ENCODE measurements at places on chromosomes 11 and 22. TPM values are rescaled to one million over a fixed set of nuclear protein-coding genes. Genes with fewer than 3 reads are reported as not detected.
A peak's percentile ranks its signal among the peaks of the same experiment; 100 is the strongest.

DNA sequence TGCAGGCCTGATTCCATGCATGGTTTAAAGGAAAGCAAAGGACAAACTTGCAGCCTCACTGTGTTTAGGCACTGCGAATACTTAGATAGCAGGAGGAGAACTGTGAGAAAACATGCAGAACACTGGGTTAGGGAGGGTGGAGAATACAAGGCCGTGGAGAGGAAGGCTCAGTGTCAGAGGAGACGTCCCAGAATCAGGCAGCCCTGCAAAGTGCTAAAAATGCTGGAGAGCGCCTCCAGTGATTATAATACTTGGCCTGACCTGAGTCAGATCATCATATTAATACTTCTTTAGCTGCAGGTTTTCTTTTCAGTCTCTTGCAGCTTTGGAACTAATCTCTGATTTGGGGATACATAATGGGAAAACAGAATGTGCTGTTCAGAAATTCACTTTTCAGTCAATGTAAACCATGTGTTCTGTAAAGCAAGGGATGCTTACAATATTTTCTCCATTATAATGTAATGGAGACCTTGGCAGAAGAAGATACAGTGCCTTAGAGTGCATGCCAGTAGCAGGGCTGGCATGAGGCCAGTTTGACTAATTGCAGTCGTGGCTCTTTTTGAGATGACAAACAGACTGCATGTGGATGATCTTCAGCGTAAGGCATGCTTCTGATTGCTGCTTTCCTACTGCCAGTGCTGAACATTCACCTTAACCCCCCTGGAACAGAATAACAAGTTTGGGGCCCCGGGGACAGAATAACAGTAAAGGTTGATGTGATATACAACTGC lies 16.8 kb downstream of the EXT2 start:
- H3K27ac ChIP-seq = no peak overlapping the region
- no peaks in the 10 kb centered on the region for H3K4me1 ChIP-seq
- H3K27me3 ChIP-seq = no peaks in the 10 kb centered on the region
- DNase-seq = no peak
- H3K4me3 ChIP-seq = no peak overlapping the region
- peaks cover 5% of the 10 kb centered on the region for H3K36me3 ChIP-seq

DNA sequence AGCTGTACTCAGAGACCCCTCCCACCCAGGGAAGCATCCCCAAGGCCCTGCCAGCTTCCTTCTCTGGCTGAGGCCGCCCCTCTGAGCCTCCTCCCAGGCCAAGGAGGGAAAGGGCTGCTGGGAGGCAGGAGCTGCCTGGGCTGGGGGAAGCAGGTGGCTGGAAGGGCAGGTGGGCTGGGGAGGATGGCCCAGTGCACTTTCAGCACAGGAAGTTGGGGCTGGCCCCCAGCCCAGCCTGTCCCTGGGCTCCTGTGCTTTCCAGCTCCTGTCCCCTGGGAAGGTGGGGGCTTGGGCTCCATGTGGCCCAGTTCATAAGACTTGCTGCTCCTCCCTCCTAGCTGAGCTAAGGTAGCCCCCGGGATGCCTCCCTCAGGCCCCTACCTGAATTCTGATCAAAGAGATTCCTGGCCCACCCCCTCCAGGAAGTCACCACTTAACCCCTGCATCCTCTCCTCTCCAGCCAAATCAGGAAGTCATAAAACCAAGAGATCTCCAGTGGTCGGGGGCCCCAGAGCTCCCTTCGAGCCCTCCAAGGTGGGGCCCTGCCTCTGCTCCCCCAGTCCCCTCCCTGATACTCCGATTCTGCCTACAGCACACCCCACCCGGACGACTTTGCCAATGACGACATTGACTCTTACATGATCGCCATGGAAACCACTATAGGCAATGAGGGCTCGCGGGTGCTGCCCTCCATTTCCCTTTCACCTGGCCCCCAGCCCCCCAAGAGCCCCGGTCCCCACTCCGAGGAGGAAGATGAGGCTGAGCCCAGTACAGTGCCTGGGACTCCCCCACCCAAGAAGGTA lies 4.9 kb downstream of the PPP1CA start:
- H3K27me3 ChIP-seq = no peaks in the 10 kb centered on the region
- H3K36me3 ChIP-seq = peaks cover 17% of the 10 kb centered on the region
- H3K4me3 ChIP-seq = no peak overlapping the region
- no peak overlapping the region for H3K27ac ChIP-seq
- H3K4me1 ChIP-seq = peaks cover 19% of the 10 kb centered on the region

- H3K4me3 ChIP-seq = no peak overlapping the region
- no peaks in the 10 kb centered on the region for H3K27me3 ChIP-seq
- no peaks in the 10 kb centered on the region for H3K4me1 ChIP-seq
- no peak overlapping the region for H3K27ac ChIP-seq
- no peaks in the 10 kb centered on the region for H3K36me3 ChIP-seq
Observed at GRCh38 chr11:103652013-103652412, 384.4 kb upstream of the DDI1 start.

DNA sequence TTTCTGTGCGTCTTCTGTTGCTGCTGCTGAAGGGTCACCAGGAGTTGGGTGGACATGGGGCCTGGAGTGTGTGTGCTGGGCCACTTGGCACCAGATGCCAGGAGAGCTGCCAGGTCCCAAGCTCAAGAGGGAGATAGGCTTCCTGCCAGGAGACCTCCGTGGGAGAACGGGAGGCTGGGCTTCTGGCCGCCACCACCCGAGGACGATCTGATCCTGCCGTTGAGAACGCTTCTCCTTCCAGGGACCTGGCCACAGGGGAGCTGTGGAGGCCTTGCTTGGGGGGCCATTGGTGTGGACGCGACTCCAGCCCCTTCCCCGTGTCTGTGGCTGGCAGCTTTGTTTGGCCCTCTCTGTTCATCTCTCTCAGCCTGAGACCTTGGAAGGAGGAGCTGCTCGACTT lies 2.4 kb downstream of the BRSK2 start:
- H3K4me1 ChIP-seq = peaks cover 6% of the 10 kb centered on the region
- no peaks in the 10 kb centered on the region for H3K36me3 ChIP-seq
- H3K27me3 ChIP-seq = peaks cover 41% of the 10 kb centered on the region
- H3K4me3 ChIP-seq = no peak overlapping the region

- no peaks in the 10 kb centered on the region for H3K36me3 ChIP-seq
- no peak overlapping the region for H3K27ac ChIP-seq
- H3K27me3 ChIP-seq = no peaks in the 10 kb centered on the region
- DNase-seq = no peak
- no peaks in the 10 kb centered on the region for H3K4me1 ChIP-seq
- H3K4me3 ChIP-seq = no peak overlapping the region
Observed at GRCh38 chr11:115817844-115818468, 313.7 kb upstream of the CADM1 start.

DNA sequence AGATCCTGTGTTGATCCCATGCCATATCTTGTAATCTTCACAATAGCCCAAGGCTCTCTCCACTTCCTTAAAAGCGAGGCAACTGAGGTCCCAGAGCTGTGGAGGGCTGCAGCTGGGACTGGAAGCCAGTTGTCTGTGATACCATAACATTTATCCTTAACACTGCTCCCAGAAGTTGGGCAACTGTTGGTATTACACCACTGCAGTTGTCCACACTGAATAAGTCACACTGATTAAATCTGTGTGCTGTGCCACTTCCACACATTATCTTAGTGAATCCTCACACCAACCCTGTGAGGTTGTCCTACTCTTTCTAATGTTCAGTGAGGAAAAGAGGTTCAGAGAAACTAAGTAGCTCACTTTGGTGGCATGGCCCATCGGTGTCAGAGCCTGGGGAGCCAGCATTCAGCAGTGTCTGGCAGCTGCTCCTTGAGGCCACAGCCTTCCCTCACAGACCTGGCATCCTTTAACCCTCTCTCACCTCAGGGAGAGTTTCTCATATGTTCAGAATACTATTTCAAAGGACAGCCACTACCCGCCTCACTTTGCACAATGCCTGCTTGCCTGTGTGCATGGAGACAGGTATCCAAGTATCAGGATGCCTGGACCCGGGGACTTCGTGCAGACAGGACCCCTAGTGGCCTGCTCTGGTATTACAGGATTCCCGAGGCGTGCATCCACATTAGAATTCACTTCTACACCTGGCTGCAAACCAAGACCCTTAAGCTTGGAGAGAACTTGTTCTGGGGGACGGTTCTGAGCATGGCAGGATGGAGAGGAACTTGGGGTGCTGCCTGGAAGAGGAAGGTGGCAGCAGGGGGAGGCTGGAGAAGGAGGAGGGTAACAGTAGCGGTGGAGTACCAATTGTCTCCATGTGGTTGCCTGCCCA lies 221.9 kb upstream of the TBCEL start:
- no peaks in the 10 kb centered on the region for H3K27me3 ChIP-seq
- H3K27ac ChIP-seq = no peak overlapping the region
- no peaks in the 10 kb centered on the region for H3K4me1 ChIP-seq
- H3K4me3 ChIP-seq = no peak overlapping the region
- no peaks in the 10 kb centered on the region for H3K36me3 ChIP-seq

Gene SORL1
- 121 TPM for total RNA-seq

DNA sequence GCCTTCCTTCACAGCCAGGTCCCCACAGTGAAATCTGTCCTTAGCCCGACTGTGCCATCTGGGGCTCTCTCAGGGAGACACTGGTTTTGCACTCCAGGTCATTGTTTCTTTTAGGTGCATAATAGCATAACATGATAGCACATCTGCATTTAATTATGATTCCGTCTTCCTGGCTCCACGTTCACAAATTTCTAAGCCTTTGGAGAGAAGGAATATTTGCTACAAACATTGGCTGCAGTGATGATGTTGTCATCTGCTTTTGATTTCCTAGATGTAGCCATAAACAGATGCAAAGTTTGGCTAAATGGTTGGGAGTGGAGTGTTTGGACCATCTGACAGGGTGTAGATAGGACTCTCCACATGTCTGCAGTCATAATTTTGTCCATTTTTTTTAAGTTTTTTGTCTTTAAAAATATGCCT lies 12.0 kb upstream of the CAT start:
- H3K4me1 ChIP-seq = no peaks in the 10 kb centered on the region
- no peak overlapping the region for H3K27ac ChIP-seq
- no peak for DNase-seq
- no peaks in the 10 kb centered on the region for H3K36me3 ChIP-seq
- no peak overlapping the region for H3K4me3 ChIP-seq
- no peaks in the 10 kb centered on the region for H3K27me3 ChIP-seq

Gene CYB5R2
- 7.5 TPM for total RNA-seq

DNA sequence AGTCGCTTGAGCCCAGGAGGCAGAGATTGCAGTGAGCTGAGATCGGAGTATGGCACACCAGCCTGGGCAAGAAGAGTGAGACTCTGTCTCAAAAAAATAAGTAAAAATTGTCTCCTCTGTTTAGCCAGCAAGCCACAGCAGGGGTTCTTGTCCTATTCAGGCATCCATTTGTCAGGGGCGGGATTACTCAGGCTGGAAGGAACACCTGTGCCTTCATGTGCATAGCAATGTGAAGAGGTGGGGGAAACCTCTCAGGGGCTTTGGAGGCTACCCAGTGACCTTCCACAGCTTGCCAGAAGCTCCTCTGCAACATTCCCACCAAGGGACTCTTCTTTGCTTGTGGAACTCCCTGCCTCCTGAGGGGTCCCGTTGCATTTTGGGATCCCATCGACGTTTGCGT lies 63.3 kb downstream of the FBLN1 start:
- no peaks in the 10 kb centered on the region for H3K27me3 ChIP-seq
- no peak for DNase-seq
- no peaks in the 10 kb centered on the region for H3K4me1 ChIP-seq

GRCh38 chr11:23022854-23023253 lies 162.6 kb upstream of the CCDC179 start:
- DNase-seq = no peak
- no peak overlapping the region for H3K27ac ChIP-seq
- H3K4me1 ChIP-seq = no peaks in the 10 kb centered on the region

DNA sequence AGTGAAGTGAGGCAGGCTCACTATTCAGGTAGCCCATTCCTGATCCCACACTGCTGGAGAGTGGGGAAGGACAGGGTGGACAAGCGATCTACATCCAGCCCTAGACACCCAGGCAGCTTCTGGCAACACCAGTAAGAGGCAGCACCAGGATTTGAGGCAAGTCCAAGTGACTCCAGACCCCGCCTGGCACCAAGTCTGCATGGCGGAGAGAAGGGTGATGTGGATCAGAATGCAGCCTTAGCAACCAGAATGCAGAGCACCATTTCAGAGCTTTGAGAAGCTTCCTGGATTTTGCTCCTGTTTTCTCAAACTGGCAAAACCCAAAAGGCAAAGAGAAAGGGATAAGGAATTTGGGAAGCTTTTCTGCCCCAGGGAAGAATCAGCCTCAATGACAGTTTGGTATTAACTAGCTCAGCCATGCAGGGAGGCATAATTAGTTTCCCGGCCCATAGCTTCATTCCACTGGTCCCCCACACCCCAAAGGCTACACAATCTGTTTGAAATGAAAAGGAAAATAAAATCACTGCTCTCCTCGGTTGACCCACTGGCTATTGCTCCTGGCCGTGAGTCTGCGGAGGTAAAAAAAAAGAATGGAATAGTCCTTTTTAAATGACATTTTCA lies 17.3 kb downstream of the GALNT18 start:
- H3K27ac ChIP-seq = no peak overlapping the region
- H3K4me3 ChIP-seq = no peak overlapping the region
- DNase-seq = no peak
- no peaks in the 10 kb centered on the region for H3K36me3 ChIP-seq

Gene PGR
- 0.69 TPM for total RNA-seq

DNA sequence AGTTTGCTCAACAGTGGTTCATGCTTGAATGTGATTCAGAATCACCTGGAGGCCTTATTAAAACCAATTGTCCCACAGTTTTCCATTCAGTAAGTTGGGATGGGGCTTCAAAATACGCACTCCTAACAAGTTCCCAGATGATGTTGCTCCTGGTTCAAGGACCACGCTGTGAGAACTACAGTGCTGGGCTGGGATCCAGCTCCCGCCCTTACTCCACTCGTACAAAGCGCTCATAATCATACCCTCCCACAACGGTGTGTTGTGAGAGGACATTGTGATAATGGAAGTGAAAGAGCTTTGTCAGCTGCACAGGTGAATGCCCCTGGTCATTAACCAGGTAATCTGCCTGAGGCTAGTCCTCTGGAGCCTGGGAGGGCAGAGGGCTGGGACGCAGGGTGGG lies 1.3 kb upstream of the CD82 start:
- peak overlapping the region; percentile 97 for H3K27ac ChIP-seq
- peaks cover 11% of the 10 kb centered on the region for H3K4me1 ChIP-seq
- H3K27me3 ChIP-seq = no peaks in the 10 kb centered on the region
- peak overlapping the region; percentile 53 for H3K4me3 ChIP-seq
- peak; percentile 78 for DNase-seq

Gene VPREB1
- not detected for total RNA-seq

Gene MRGPRX3
- not detected for total RNA-seq

DNA sequence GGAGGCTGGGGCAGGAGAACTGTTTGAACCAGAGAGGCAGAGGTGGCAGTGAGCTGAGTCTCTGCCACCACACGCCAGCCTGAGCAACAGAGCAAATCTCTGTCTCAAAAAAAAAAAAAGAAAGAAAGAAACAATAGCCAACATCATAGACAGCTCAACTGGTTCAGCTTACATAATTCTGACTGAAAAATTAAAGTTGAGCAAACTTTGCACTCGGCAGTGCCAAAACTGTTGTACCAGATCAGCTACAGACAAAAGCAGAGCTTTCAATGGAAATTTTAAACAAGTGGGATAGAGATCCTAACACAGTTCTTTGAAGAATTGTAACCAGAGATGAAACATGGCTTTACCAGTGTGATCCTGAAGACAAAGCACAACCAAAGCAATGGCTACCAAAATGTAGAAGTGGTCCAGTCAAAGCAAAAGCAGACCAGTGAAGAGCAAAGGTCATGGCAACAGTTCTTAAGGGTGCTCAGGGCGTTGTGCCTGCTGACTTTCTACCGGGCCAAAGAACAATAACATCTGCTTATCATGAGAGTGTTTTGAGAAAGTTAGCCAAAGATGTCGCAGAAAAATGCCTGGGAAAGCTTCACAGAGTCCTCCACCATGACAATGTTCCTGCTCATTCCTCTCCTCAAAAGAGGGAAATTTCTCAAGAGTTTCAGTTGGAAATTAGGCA lies 59.3 kb downstream of the TTC28 start:
- no peaks in the 10 kb centered on the region for H3K4me1 ChIP-seq
- DNase-seq = no peak
- no peak overlapping the region for H3K27ac ChIP-seq
- no peaks in the 10 kb centered on the region for H3K27me3 ChIP-seq
- H3K4me3 ChIP-seq = no peak overlapping the region
